ENCODE measurements at places on chromosomes 11 and 22.

- no peak for DNase-seq
These were observed 1.1 kb downstream of the SLC25A1 start for GRCh38 chr22:19177164-19178064.

DNA sequence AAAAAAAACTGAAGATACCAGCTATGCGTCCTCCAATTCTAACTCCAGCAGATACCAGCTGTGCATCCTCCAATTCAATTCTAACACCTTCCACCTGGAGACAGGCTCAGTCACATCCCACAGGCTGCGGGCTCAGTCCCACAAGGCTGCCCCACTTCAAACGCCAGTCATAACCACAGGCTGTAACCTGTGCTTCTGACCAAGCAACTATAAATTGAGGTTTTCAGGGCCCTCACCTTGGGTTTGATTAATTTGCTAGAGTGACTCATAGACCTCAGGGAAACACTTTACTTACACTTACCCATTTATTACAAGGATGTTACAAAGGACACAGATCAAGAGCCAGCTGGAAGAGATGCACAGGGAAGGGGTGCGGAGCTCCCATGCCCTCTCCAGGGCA lies 32.4 kb upstream of the MSANTD2 start:
- DNase-seq, result no peak

GRCh38 chr11:84022695-84023094 lies 736.5 kb upstream of the CCDC90B start:
- DNase-seq, result no peak

DNA sequence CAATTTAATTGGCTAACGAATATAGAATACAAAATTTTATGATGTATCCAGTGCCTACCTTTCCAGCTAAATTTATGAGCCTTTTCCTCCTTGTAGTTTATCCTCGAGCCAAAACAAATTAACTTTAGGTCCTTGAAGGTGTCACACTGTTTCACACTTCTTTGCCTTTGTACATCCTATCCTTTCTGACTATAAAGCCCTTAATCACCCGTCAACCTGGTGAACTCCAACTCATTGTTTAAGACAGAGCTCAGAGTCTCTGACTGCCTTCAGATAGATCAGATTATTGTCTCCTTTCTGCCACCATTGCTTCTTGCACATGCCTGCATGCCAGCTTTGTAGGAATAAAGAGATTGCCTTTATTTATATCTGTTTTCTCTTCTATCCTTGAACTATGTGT lies 58.8 kb downstream of the CNTN5 start:
- no peak for DNase-seq

DNA sequence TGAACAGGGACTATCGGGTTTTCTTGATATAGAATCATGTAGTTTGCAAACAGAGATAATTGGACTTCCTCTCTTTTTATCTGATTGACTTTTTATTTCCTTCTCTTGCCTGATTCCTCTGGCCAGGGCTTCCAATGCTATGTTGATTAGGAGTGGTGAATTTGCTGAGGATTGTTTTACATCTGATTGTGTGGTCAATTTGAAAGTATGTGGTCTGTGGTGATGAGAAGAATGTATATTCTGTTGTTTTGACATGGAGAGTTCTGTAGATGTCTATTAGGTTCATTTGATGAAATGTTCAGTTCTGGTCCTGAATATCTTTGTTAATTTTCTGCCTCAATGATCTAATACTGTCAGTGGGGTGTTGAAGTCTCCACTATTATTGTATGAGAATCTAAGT lies 713.2 kb upstream of the CCDC179 start:
- DNase-seq, result no peak

GRCh38 chr11:14267861-14268635 lies 90.9 kb downstream of the RRAS2 start:
- DNase-seq, result no peak

GRCh38 chr22:44394246-44395117 lies 81.7 kb upstream of the SHISAL1 start:
- peak; percentile 13 for DNase-seq

DNA sequence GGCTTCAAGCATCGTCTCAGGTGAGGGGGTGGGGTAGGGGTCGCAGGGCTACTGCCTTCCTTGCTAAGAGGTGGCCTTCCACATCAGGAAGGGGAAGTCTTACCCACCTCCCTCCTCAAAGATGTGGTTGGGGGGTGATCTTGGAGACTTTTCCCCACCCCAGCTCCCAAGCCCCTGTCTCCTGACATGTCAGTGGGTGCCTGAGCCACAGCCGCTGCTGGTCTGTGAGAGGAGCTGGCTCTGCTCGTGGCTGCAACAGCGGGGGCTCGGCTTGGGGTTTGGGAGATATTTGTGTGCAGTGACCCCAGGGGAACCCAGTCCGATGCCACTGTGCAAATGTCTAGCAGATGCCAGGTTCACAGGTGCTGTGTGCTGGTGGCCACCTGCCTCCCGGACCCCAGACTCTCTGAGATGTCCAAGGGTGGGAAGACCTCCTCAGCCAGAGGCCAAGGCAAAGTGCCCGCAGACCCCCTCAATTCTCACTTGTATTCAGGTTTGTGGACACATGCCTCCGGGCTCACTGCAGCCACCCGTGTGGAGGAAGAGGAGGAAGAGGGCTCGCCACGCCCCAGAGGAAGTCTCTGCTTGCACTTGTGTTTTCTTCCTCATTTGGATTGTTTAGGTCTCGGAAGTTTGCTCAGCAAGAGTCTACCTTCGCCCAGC lies 1.9 kb downstream of the KCNQ1 start:
- DNase-seq, result peak; percentile 28

GRCh38 chr11:17762309-17762974 lies 27.9 kb downstream of the KCNC1 start:
- DNase-seq, result no peak

DNA sequence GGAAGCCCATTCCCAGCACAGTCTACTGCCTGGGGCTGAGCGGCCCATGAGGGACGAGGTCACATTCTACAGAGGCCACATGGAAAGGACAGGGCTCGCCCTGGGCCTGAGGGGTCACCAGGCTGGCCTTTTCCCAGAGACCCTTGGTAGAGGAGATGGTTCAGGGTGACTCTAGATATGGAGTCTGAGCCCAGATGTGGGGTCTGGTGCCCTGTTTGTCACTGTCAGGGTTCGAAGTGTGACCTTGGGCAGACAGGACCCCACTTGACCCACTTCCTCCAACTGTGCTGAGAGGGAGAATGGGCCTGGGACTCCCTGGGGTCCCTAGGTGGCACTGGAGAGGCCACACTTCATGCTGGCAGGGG lies 81.0 kb downstream of the MYEOV start:
- DNase-seq, result peak; percentile 12

DNA sequence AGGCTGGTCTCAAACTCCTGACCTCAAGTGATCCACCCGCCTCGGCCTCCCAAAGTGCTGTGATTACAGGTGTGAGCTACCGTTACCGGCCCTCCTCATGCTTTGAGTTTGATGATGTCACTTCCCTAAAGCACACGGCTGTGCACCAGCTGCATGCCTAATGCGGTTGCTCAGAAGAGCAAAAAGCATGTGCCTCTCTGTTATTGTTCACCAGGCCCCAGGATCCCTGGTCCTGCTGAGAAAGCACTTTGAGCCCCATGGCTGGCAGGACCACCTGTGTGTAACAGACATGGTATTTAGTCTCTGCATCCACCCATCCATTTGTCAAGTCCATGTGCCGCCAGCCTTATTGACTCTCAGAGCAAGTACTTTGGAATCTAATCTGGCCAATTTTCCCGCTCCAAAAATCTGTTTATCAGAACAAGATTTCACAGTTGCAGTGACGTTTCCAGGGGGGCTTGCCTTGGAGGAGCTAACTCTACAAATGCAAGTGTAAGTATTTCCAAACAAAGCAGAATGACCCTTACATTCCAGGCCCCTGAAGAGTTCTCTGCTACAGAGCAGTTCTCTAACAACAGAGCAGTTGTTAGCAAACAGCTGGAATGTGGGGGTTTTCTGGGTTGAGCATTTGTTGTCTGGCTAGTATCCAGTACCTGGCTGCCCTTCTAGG lies 89.4 kb downstream of the LDLRAD3 start:
- no peak for DNase-seq

GRCh38 chr11:24589064-24589463 lies 92.2 kb downstream of the LUZP2 start:
- no peak for DNase-seq

GRCh38 chr11:12051287-12051662 lies 42.8 kb upstream of the DKK3 start:
- no peak for DNase-seq

GRCh38 chr22:40024201-40025061 lies 29.7 kb downstream of the FAM83F start:
- peak; percentile 65 for DNase-seq

GRCh38 chr11:3126207-3126865 lies 38.8 kb downstream of the OSBPL5 start:
- no peak for DNase-seq

DNA sequence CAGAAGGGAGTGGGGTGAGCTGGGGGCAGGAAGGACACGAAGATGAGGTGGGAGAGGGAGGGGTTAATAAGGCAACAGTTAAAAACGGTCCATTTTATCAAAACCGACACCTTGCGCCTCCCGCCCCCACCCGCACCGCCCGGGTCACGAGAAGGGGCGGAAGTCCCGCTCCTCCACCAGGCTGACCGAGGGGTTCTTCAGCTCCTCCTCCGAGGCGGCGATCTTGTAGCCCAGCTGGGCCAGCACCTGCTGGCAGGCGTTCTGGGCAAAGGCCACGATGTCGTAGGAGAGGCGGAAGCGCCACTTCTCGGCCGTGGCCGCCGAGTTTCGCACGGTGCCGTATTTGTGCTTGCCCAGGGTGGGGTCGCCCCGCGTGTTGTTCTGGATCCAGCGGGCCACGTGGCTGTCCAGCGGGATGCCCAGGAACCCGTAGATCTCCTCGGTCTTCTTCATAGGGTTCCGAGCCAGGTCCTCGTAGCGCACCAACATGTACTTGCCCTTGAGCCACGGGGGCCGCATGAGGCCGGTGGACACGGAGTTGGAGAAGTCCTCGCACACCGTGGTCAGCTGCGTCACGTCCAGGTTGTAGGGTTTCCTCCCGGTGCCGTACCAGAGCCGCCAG lies 15.8 kb downstream of the CHST1 start:
- peak; percentile 9 for DNase-seq

- DNase-seq, result no peak
These were observed 953.2 kb downstream of the OPCML start for GRCh38 chr11:132579136-132579535.

DNA sequence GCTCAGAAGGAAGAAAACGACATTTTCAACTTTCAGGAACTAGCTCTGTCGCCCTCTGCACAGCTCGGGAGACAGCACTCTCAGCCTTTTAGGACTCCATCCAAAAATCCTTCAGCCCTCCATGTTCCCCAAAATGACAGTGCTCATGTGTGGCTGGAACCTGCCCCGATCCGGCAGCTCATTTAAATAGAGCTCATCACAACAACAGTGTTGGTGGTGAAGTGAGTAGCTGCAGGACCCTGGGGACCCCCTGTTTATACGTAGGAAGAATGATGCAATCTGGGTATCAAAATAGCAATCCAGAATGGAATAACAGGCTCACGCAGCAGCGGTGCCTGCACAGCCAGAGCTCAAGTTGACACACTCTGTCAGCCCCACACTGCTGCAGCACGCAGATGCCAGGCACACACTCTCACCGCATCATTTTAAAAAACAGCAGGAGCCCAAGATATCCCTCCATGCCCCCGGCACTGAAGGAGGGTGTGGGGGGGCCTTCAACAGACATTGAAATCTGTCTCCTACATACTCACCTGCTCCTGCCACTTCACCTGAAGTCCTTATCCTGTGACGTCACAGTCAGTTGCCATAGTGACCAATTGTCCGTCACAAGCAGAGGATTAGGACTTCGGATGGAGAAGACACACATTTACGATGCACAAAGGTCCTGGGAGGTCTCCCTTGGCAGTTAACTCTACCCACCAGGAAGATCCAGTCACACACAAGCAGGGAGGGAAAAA lies 24.0 kb downstream of the TRIM66 start:
- DNase-seq, result no peak

DNA sequence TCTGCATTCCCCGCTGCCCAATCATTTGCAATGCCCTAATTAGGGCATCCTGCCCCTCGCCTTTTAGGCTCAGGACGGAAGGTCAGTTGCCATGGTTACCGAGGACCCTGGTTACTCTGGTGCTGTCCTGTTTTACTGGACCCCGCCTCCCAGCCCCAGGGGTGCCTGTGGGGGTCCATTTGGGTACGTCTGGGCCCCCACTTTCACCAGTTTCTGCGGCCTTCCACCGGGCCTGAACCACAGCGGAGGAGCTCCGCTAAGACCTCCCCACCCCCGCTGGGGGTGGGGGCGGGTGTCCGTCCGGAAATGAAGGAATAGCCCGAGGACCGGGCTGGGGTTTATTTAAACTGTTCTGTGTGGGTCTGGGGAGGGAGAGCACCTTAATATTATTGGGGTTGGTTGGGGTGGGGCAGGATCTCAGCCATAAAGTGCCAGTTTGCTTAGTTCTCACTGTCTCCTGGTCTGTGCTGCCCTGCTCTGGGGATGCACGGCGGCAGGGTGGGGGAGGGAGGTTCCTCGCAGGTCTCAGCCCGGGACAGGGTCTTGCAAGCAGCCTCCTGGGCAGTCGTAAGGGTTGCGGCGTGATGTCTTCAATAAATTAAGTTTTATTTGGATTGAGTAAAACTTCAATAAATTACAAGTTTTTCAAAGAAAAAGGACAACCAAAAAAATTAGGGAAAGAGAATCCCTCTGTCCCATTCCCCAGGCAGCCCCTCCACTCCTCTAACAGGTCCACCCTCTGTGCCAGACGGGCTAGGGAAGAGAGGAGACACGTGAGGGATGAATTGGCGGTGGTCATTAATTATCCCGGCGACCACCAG lies 5.3 kb downstream of the PHOX2A start:
- DNase-seq, result no peak

GRCh38 chr11:7251487-7251835 lies 243 bp upstream of the SYT9 start:
- DNase-seq, result no peak
